Left ventricle myocardium inferior (tissue), 1 donor: ENCODE measurements at places on chromosomes 2 and 18. TPM values are rescaled to one million over a fixed set of nuclear protein-coding genes. Genes with fewer than 3 reads are reported as not detected.

DNA sequence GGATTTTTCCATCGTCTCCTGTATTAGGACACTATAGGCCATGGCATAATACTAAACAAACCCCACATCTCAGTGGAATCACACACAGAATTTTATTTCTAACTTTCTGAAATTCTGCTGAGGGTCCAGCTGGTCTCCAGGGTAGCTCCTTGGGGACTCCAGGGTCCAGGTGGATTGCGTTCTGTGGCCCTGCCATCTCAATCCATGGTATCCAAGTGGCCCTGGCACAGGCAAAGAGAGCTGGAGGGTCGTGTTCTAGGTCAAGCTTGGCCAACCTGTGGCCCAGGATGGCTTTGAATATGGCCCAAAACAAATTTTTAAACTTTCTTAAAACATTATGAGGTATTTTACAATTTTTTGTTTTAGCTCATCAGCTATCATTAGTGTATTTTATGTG lies 134.6 kb downstream of the CTIF start:
- peaks cover 50% of the 10 kb centered on the region for H3K4me1 ChIP-seq
- H3K27ac ChIP-seq, result peak overlapping the region; percentile 47
- DNase-seq, result no peak
- H3K36me3 ChIP-seq, result peaks cover 23% of the 10 kb centered on the region
- no peak overlapping the region for H3K4me3 ChIP-seq

DNA sequence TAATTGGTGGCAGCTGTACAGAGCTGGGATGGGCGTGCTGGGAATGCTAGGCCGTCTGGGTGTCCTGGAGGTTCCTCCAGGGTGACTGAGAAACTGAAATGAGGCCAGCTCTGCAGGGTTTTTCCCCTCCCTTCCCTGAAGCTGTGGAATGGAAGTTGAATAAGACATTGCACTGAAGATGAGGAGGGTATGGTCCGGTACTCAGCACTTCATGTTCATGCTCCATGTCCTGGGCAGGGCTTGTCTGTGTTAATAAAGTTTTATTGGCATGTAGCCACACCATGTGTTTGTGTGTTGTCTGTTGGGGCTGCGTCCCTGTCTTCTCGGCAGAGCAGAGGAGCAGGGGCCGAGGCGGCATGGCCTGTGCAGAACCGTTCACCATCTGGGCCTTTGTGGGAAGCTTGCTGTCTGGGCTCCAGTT lies 154.0 kb downstream of the LDLRAD4 start:
- no peaks in the 10 kb centered on the region for H3K36me3 ChIP-seq
- H3K4me3 ChIP-seq, result no peak overlapping the region
- no peak overlapping the region for H3K27ac ChIP-seq
- DNase-seq, result no peak
- no peaks in the 10 kb centered on the region for H3K27me3 ChIP-seq
- H3K4me1 ChIP-seq, result peaks cover 34% of the 10 kb centered on the region

DNA sequence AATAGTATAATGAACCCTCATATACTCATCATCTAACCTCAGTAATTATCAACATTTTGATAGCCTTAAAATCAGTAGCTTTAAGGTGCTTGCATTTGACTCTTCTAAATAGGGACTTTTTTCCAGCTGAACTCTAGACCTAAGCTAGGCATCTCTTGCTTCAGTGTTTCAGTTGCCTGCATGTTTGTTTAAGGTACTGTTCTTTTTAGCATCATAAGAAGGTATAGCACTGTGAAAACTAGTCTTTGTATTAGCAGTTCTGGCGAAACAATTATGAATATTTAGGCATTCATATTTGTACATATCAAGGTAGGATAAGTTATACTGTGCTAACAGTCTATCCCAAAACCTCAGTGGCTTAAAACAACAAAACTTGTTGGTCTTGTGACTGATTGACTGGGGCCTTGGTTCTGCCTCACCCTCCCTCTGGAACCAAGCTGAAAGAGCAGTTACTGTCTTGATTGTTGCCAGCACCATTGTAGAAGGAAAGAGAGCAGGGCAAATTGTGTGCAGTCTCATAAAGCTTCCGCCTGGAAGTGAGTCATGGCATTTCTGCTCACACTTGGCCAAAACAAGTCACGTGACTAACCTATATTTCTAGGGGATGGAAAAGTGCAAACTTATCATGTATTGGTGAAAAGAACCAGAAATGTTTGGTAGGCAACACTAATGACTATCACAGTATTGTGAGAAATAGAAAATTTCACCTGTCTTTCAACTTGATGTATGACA lies 24.3 kb downstream of the GALNT1 start:
- H3K36me3 ChIP-seq, result peaks cover 8% of the 10 kb centered on the region
- H3K4me1 ChIP-seq, result peaks cover 43% of the 10 kb centered on the region
- no peak overlapping the region for H3K4me3 ChIP-seq
- H3K27ac ChIP-seq, result no peak overlapping the region
- no peaks in the 10 kb centered on the region for H3K27me3 ChIP-seq
- DNase-seq, result no peak

The SPEG gene
- 145 TPM for total RNA-seq

DNA sequence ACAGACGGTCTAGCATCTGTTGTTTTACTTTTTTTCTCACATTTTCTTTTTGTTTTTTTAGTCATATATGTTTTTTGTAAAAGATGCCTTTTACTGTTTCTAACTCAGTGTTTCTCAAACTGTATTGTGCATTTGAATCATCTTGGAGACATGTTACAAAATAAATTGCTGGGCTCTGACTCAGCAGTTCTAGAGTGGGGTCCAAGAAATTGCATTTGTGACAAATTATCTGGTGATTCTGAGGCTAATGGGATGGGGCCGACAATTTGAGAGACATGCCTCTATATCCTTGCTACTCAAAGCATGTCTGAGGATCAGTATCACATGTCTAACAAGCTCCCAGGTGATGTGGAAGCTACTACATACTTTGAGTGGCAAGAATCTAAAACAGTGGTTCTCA lies 478.8 kb downstream of the PLCL1 start:
- no peak overlapping the region for H3K4me3 ChIP-seq
- no peaks in the 10 kb centered on the region for H3K4me1 ChIP-seq
- H3K27me3 ChIP-seq, result peaks cover 18% of the 10 kb centered on the region
- H3K36me3 ChIP-seq, result no peaks in the 10 kb centered on the region
- DNase-seq, result no peak

The IL36G gene
- total RNA-seq, result not detected

DNA sequence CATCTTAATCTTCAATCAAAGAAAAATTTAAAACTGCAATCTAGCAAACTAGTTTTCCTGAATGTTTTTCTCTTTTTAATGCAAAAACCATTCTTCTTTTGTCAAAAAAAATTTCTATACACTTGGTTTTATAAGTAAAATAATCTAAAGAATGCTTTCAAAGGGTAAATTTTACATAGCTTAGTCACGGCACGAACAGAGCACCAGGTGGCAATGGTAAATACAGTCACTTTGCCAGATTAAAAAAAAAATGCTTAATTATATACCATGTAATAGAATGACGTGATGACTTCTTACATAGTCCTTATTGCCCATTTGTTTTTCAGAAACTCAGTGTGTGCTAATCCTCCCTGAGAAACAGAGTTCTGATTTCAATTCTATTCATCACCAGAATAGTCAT lies 10.4 kb downstream of the FEZ2 start:
- H3K4me3 ChIP-seq, result no peak overlapping the region
- H3K27me3 ChIP-seq, result no peaks in the 10 kb centered on the region
- no peak for DNase-seq
- no peak overlapping the region for H3K27ac ChIP-seq

DNA sequence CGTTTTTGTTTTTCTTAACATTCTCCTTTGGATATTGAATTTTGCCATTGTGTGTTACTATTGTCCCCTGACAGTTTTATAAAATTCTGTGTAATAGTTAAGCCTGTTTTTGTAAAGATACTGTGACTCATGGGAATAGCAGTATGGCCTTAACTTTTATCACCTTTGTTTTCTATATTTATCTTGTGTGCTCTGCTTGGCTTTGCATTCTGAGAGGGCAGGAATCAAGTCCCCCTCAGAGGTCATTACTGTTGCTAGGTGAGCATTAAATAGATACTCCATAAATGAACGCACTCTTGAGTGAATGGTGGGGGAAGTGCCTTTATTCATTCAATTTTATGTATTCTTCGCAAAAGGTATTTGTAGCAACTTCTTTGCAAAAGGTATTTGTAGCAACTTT lies 160.0 kb downstream of the PHLPP1 start:
- H3K27me3 ChIP-seq, result no peaks in the 10 kb centered on the region
- H3K4me3 ChIP-seq, result no peak overlapping the region
- peaks cover 41% of the 10 kb centered on the region for H3K4me1 ChIP-seq
- DNase-seq, result no peak
- peak overlapping the region; percentile 36 for H3K27ac ChIP-seq
- H3K36me3 ChIP-seq, result no peaks in the 10 kb centered on the region

- H3K36me3 ChIP-seq, result no peaks in the 10 kb centered on the region
- no peaks in the 10 kb centered on the region for H3K4me1 ChIP-seq
- no peak for DNase-seq
Measured at GRCh38 chr2:69977906-69978482, 16.6 kb upstream of the ASPRV1 start.

DNA sequence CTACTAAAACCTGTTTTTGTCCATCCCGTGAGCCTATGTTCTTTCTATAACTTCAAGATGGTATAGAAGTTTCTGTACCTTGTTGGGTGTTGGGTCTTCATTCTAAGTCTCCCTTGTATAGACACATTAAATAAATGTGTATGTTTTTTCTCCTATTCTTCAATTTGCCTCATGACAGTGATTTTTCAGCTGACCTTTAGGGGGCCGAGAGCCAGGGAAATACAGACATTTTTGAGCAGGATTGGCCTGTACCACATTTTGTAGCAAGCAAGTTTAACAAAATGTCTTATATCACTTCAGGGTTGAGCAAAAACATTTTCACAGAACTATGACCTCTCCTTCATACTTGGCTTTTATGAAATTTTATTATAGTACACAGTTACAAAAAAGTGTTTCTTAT lies 495.4 kb upstream of the CDH7 start:
- no peaks in the 10 kb centered on the region for H3K27me3 ChIP-seq
- H3K4me3 ChIP-seq, result no peak overlapping the region
- no peaks in the 10 kb centered on the region for H3K4me1 ChIP-seq
- H3K36me3 ChIP-seq, result no peaks in the 10 kb centered on the region

DNA sequence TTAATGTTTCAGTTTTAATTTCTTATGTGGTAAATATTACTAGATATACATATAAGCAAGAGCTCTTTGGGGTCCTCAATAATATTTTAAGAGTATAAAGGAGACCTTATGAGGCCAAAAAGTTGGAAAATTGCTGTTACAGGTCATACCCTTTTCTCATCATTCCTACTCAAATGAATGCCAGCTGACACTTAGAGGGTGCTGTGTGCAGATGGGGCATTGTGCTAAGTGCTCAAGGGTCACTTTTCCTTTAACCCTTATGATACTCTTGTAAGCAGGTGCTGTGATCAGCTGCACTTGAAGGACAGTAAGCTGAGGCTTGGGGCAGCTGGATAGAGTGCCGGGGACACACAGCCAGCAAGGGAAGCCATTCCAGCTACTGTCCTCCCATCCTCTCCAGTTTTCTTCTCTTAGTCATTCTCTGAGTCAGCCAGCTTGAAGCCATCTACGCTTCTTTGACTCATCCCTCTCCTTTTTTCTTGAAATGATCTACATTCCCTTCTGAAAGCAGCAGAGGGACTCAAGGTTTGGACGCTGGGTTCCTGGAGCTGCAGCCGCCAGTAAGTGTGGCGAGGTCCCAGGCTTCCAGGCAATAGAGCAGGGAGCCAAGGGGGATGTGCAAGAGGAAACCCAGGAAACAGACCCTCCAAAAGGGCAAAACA lies 42.0 kb upstream of the CREB1 start:
- peak overlapping the region; percentile 82 for H3K27ac ChIP-seq
- no peak for DNase-seq
- peaks cover 28% of the 10 kb centered on the region for H3K4me1 ChIP-seq
- no peaks in the 10 kb centered on the region for H3K36me3 ChIP-seq
- no peak overlapping the region for H3K4me3 ChIP-seq
